ENCODE measurements at places on chromosomes 1 and 21. TPM values are rescaled to one million over a fixed set of nuclear protein-coding genes. Genes with fewer than 3 reads are reported as not detected.

RPS6KA1 gene
- total RNA-seq: 18.1 TPM

DNA sequence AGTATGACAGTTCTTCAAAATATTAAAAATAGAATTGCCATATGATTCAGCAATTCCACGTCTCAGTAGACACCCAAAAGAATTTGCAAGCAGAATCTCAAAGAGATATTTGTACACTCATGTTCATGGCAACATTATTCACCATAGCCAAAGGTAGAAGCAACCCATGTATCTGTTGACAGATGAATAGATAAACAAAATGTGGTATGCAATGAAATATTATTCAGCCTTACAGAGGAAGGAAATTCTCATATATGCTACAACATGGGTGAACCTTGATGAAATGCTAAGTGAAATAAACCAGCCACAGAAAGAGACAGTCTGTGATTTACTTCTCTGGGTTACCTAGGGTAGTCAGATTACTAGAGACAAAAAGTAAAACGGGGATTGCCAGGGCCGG lies 47.0 kb downstream of the NAV1 start:
- DNase-seq: no peak
- peaks cover 14% of the 10 kb centered on the region for H3K4me1 ChIP-seq
- H3K27me3 ChIP-seq: no peaks in the 10 kb centered on the region
- no peak overlapping the region for H3K27ac ChIP-seq
- H3K4me3 ChIP-seq: no peak overlapping the region

DNA sequence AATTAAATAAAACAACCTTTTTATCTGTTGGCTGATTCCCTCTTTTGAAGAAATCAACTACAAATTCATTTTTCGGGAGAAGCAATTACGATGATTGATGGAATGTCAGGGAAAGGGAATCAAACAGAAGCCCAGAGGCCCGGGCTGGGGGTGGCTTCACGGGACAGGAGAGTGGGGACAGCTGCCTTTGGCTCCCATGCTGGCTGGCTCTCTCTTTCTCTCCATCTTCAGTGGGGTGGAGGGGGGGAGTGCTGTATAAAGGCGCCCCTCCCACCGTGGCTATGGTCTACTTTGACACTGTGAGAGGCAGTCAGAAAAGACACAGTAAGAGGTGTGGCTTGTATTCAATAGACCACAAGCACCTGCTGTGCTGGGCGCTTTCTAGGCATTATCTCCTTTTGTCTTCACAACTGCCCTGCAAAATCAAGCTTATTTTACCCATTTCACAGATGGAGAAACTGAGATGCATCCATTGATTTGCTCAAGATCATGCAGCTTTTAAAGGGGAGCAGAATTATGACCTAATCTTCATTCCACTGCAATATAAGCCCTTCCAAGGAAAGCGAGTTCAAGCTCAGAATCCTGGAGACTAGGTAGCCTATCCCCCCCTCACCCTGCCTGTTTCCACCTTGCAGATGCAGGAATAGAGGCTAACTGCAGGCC lies 92.9 kb downstream of the GRIK3 start:
- no peak overlapping the region for H3K27ac ChIP-seq
- no peaks in the 10 kb centered on the region for H3K4me1 ChIP-seq
- no peaks in the 10 kb centered on the region for H3K36me3 ChIP-seq
- H3K4me3 ChIP-seq: no peak overlapping the region

UBE2U gene
- not detected for total RNA-seq

SPRR1B gene
- not detected for total RNA-seq

DNA sequence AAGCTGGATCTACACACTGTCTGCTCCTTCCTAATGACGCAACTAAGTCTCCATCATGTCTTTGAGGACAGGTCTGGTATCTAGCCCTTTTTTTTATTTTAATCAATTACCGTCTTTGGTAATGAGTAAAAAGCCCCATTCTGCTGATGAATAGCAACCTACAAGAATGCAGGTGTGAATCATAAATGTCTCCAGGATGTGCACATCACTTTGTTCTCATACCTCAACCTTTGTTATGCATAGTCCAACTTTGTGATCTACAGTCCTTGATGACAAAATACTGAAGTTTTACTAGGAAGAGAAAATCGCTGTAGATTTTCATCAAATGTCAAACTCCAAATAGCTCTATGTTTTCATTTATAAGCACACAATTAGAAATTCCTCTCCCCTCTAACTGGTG lies 39.3 kb downstream of the PLPPR5 start:
- peaks cover 4% of the 10 kb centered on the region for H3K27me3 ChIP-seq
- no peak for DNase-seq
- H3K27ac ChIP-seq: no peak overlapping the region
- H3K4me3 ChIP-seq: no peak overlapping the region

GPR3 gene
- total RNA-seq: 1.7 TPM

GRCh38 chr1:171646249-171646560 lies 6.3 kb downstream of the MYOC start:
- no peak overlapping the region for H3K4me3 ChIP-seq
- H3K4me1 ChIP-seq: peaks cover 21% of the 10 kb centered on the region
- no peak overlapping the region for H3K27ac ChIP-seq
- H3K27me3 ChIP-seq: peaks cover 1% of the 10 kb centered on the region
- DNase-seq: no peak
- no peaks in the 10 kb centered on the region for H3K36me3 ChIP-seq

GRCh38 chr1:245869847-245870246 lies 637.2 kb downstream of the SMYD3 start:
- no peaks in the 10 kb centered on the region for H3K27me3 ChIP-seq
- DNase-seq: no peak
- H3K4me1 ChIP-seq: peaks cover 50% of the 10 kb centered on the region
- no peak overlapping the region for H3K4me3 ChIP-seq

DNA sequence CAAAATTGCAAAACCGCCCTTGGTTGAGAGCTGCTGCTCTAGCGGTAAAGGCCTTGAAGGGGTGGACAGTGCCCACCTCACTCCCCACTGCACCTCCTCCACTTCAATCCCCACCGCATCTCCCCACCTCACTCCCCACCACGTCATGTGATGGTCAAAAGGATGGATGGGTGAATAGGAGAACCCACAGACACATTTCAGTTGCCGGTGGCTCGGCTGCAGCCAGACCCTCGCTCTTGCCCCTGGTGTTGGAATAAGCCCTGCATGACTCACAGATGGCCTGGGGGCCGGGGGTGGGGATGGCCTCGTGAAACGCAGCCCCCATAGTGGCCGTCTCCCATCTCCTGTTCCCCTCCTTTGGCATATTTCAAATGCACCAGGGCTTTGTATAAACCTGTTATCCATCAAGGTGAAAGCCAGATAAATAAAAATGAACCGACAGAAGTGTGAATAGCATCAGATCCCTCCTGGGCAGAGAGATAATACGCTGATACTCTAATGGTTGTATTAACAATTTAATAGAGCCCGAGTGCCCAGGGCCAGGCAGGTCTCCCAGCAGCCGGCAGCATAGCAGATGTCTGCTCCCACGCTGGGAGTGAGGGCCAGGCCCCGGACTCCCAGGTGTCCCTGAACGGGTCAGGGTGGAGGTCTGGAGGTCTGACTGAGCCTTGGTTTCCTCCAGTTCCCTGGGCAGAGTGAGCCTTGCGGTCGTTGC lies 300.3 kb downstream of the NPHP4 start:
- H3K27ac ChIP-seq: no peak overlapping the region
- no peak overlapping the region for H3K4me3 ChIP-seq
- DNase-seq: no peak
- H3K27me3 ChIP-seq: peaks cover 24% of the 10 kb centered on the region

CLEC20A gene
- total RNA-seq: not detected

- H3K4me1 ChIP-seq: no peaks in the 10 kb centered on the region
- H3K4me3 ChIP-seq: no peak overlapping the region
- no peak overlapping the region for H3K27ac ChIP-seq
- peaks cover 9% of the 10 kb centered on the region for H3K36me3 ChIP-seq
These were observed 19.1 kb downstream of the AGL start for GRCh38 chr1:99869304-99869703.

DNA sequence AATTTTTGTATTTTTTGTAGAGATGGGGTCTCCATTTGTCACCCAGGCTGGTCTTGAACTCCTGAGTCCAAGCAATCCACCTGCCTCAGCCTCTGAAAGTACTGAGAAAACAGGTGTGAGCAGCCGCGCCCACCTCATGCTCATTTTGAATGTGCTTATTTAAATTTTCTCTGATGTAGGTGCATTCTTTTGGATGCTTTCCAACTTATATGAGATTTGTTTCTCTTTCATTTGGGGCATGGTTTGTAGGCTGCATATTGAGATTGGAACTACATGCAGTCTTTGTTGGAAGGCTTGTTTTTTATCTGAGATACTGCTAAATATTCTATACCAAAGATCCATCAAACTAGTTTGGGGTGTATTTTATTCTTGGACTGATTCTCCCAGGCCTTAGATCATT lies 81.0 kb upstream of the IVNS1ABP start:
- no peak overlapping the region for H3K4me3 ChIP-seq
- H3K4me1 ChIP-seq: peaks cover 23% of the 10 kb centered on the region
- no peak for DNase-seq

GRCh38 chr1:232534552-232535517 lies 95.1 kb downstream of the SIPA1L2 start:
- H3K4me1 ChIP-seq: peaks cover 79% of the 10 kb centered on the region
- H3K36me3 ChIP-seq: peaks cover 3% of the 10 kb centered on the region
- no peaks in the 10 kb centered on the region for H3K27me3 ChIP-seq
- DNase-seq: no peak

DNA sequence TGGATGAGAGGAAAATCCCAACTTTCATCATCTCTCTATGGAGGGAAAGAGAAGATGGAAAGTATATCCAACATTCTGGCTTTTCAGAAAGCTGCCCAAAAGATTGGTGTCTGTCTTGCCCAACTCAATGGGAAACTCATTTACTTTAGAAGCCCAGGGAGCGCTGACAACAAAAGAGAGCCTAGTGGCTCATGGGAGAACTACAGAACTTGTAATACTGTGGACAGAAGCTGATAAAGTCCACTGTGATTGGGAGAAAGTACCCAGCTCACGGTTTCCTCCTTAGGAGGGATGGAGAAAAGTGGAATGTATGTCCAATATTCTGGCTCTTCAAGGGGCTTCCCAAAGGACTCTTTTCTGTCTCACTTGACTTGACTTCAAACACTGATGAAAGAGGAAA lies 66.0 kb downstream of the RGS21 start:
- no peak overlapping the region for H3K27ac ChIP-seq
- DNase-seq: no peak
- H3K4me3 ChIP-seq: no peak overlapping the region
- peaks cover 1% of the 10 kb centered on the region for H3K27me3 ChIP-seq
- H3K4me1 ChIP-seq: no peaks in the 10 kb centered on the region
- no peaks in the 10 kb centered on the region for H3K36me3 ChIP-seq

TAS1R1 gene
- not detected for total RNA-seq

LRRC53 gene
- total RNA-seq: not detected

PTGFR gene
- 0.43 TPM for total RNA-seq

TRPM2 gene
- 0.09 TPM for total RNA-seq

VHLL gene
- total RNA-seq: not detected

- H3K36me3 ChIP-seq: peaks cover 22% of the 10 kb centered on the region
- peaks cover 7% of the 10 kb centered on the region for H3K4me1 ChIP-seq
- no peak overlapping the region for H3K27ac ChIP-seq
- no peak for DNase-seq
- no peak overlapping the region for H3K4me3 ChIP-seq
These were observed 58.8 kb downstream of the MAP3K21 start for GRCh38 chr1:233386336-233386735.

- H3K4me3 ChIP-seq: no peak overlapping the region
- H3K36me3 ChIP-seq: no peaks in the 10 kb centered on the region
- H3K27ac ChIP-seq: no peak overlapping the region
- peak; percentile 59 for DNase-seq
- H3K27me3 ChIP-seq: peaks cover 12% of the 10 kb centered on the region
- H3K4me1 ChIP-seq: peaks cover 4% of the 10 kb centered on the region
These were observed 3.6 kb downstream of the KCNE2 start for GRCh38 chr21:34367320-34367935.

DNA sequence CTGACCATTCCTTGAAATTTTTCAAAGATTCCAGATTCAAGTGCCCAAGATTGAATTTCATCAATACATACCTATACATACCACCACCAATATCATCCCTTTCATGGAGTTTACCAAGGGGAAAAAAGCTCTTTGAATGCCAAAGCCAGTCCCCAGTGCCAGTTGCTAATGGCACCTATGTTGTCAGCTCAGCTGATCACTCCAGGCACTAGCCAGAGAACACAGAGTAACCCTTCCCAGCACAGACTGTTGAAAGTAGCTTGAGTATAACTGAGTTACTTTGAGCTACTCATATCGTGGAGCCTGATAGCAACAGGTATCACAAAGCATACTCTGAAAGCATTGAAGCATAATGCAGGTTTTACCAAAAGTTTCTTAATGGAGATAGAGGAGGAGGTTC lies 133.9 kb upstream of the NFIA start:
- no peaks in the 10 kb centered on the region for H3K27me3 ChIP-seq
- H3K4me1 ChIP-seq: peaks cover 5% of the 10 kb centered on the region
- DNase-seq: no peak
- H3K4me3 ChIP-seq: no peak overlapping the region
- H3K36me3 ChIP-seq: no peaks in the 10 kb centered on the region
- no peak overlapping the region for H3K27ac ChIP-seq

DNA sequence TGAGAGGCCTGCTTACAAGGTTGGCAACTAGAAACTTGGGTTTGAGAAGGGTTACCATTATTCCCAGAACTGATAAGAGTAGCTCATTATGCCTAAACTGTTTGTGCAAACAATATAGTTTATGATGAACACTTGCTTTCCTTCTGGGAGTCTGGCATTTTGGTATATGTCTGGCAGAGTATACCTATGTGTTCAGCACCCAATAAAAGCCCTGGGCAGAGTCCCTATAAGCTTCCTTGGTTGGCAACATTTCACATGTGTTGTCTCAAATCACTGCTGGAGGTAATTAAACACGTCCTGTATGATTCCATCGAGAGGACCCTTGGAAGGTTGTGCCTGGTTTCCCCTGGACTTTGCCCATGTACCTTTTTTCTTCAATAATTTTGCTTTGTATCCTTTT lies 39.7 kb upstream of the DMRTA2 start:
- peaks cover 5% of the 10 kb centered on the region for H3K36me3 ChIP-seq
- H3K27me3 ChIP-seq: no peaks in the 10 kb centered on the region
- H3K27ac ChIP-seq: no peak overlapping the region
- H3K4me1 ChIP-seq: no peaks in the 10 kb centered on the region
- H3K4me3 ChIP-seq: no peak overlapping the region

DNA sequence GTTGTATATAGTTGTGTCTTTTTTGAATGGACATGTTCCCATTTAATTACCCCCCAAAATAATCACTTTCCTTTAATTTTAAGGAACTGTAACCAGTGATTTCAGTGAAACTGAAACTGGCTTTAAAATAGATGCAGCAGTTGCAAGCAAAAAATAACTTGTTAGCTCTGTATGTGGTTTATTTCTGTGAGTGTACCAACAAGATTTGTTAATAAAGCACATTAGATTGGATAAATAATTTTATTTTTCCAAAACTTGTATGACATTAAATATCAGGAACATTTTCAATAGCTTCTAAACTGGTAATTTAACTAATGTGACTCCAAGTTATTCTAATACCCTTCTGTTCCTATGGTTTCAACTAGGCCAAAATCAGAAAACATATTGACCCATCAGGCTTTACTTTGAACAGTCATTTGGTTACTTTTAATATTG lies 184.3 kb upstream of the CACYBP start:
- no peak overlapping the region for H3K27ac ChIP-seq
- H3K4me3 ChIP-seq: no peak overlapping the region

- no peak overlapping the region for H3K27ac ChIP-seq
- no peak overlapping the region for H3K4me3 ChIP-seq
- no peak for DNase-seq
- peaks cover 52% of the 10 kb centered on the region for H3K27me3 ChIP-seq
- no peaks in the 10 kb centered on the region for H3K4me1 ChIP-seq
These were observed 12.1 kb downstream of the C8A start for GRCh38 chr1:56866656-56867055.
